ENCODE measurements at places on chromosomes 11 and 22.

- DNase-seq: peak; percentile 59
Measured at GRCh38 chr22:17922925-17923903, 101.1 kb downstream of the MICAL3 start.

- peak; percentile 30 for DNase-seq
Measured at GRCh38 chr11:3375552-3375951, 3.4 kb downstream of the ZNF195 start.

- DNase-seq: no peak
Measured at GRCh38 chr22:31094021-31094551, 13.0 kb downstream of the SMTN start.

GRCh38 chr11:134610116-134610910 is 198.3 kb upstream of the B3GAT1 start:
- no peak for DNase-seq

DNA sequence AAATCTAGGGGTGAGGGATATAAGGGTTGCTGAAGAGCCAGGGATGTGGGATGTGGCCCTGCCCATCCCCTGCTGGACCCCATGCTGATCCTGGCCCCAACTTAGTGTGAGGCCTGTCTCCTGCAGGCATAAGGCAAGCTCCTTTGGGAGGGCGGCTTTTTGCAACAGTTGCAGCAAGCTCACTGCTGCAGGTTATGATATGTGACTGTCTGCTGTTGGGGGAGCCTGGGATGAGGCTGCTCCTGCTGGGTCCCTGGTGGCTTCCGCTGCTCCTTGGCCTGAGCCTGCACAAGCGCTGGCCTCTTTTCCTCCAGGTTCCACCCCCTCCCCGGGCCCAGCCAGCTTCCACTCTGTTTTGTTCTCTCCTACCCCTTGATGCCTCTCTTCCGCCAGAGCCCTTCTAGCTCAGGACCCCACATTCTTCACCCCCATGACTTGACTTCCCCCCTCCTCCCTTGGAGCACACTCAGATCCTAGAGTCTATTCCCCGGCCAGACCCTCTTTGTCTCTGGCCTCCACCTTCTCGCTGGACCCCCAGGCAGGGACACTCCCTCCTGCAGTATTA is 35.0 kb upstream of the SYT13 start:
- DNase-seq: no peak

DNA sequence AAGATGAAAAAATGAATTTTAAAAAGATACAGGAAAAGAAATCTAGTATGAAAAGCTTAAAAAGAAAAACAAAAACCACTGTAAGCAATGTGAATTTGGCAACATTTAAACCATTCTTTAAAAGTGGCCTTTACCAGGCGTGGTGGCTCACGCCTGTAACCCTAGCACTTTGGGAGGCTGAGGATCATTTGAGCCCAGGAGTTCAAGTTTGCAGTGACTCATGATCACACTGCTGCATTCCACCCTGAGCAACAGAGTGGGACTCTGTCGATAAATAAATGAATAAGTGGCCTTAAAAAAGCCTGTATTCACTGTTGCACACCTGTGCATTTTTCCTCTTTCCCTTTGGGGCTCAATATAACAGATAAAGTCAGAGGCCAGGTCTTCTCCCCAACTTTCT is 69.2 kb downstream of the RAB30 start:
- no peak for DNase-seq

- DNase-seq: no peak
Measured at GRCh38 chr11:3632070-3632660, 9.6 kb downstream of the ART5 start.

DNA sequence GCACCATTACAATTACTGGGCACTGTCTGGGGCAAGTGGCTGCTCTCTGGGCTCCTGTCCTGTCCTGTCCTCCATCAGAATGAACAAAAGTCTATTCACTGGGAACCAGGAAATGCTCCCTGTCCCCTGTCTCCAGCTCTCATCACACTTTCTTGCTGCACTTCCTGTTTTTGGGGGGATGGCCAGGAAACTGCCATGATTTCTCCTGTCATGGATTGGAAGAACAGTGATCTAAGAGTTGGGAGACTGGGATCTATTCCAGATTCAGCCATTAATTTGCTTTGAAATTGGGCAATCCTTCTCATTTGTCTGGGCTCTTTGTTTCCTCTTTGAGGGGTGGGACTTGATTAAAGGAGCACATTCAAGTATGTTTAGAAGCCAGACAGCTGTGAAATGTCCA is 61.4 kb upstream of the KIRREL3 start:
- DNase-seq: no peak

GRCh38 chr22:50238755-50239154 is 6.1 kb downstream of the TUBGCP6 start:
- DNase-seq: no peak

- DNase-seq: no peak
Measured at GRCh38 chr22:17743661-17744411, 30.4 kb downstream of the BID start.

DNA sequence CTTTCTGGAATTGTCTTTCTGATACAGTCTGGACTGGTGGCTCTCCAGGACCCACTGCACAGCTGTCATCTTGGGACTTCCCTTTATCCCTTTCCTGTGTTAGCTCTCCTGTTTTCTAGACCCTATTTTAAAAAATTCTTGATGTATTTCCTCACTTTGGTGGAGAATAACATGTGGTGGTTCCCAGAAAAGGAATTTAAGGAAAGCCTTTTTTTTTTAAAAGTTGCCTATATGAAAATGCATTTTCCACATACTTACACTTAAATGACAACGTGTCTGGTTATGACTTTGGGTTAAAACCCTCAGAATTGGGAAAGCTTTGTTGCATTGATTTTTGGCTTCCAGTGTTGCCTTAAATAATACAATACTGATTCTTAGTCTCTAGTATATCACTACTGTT is 400.7 kb downstream of the TMEM135 start:
- no peak for DNase-seq

DNA sequence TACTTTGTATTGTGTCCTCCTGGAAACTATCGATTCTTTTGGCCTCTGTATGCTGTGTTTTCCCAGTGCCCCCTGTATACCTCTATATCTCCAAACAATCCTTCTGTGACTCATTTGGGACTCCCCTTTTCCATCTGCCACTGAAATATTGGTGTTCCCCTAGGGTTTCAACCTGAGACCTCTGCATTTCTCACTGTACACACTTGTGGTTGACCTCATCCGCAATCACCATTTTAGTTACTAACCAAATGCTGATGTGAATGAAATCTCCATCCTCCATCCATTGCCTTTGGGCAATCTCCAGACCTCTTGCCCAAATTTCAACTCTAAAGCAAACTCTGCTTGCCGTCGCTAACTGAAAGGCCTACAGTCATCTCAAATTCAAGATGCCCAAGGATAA is 190.6 kb upstream of the PLET1 start:
- DNase-seq: no peak

- no peak for DNase-seq
Measured at GRCh38 chr11:87454241-87454640, 416.5 kb downstream of the TMEM135 start.

DNA sequence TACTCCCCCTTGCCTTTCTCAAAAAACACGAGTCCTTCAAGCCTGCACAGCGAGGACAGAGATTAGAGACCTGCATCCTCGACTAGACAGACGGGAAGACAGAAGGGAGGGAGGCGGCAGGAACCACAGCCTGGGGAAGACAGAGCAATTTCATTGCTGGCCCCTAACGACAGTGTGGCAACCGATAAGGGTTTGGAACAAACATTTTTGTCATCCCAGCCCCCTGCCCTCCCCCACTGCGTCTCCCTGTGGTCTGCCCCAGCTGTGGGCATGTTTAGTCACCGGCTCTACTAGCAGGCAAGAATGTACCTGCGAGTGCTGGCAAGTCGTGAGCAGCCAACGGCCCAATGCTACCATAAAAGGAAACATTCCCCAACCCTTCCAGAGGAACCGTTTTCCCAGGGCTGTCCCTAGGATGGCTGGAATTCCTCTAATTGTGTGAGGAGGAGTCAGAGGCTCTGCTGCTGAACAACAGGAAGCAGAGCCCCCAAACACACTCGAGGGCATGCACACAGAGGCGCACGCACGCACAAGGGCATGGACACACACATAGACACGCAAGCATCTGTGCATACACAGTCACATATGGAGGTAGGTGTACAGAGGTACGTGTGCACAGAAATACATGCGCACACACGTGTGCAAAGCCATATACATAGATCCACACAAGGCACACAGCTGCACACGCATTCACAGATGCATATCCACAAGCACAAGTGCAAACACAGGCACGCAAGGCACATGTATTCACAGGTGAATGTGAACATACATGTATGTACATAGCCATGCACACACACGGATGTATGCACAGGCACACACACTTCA is 58.3 kb downstream of the MYH9 start:
- DNase-seq: no peak

DNA sequence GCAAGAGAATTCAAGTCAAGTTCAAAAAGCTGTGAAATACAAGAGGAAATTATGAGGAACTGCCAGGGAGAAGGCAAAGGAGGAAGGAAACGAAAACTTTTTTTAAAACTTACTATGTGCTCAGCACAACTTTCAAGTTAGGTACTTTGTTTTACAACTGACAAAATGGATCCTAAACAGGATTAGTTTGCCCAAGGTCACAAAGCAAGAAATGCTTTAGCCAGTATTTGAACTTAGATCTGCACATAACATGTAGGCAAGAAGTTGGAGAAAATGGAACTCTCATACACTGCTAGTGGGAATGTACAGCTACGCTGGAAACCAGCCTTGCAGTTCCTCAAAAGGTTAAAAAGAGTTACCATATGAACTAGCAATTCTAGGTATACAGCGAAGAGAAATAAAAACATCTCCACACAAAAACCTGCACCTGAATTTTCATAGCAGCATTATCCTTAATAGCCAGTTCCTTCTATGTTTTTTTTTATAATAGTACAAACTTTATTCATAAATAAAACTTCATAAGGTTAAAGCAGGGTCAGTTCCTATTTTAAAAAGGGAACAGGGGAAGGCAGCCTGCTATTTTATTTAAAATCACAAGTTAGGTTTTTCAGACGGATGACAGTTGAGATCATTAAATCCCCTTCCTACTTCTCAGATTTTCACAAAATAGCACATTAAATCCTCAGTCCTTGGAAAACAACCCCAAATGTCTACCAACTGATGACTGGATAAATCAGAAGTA is 19.2 kb downstream of the DDX6 start:
- no peak for DNase-seq

GRCh38 chr11:113817162-113817561 is 37.6 kb downstream of the CLDN25 start:
- DNase-seq: no peak

GRCh38 chr11:64853709-64854108 is 9.3 kb upstream of the CDC42BPG start:
- no peak for DNase-seq

DNA sequence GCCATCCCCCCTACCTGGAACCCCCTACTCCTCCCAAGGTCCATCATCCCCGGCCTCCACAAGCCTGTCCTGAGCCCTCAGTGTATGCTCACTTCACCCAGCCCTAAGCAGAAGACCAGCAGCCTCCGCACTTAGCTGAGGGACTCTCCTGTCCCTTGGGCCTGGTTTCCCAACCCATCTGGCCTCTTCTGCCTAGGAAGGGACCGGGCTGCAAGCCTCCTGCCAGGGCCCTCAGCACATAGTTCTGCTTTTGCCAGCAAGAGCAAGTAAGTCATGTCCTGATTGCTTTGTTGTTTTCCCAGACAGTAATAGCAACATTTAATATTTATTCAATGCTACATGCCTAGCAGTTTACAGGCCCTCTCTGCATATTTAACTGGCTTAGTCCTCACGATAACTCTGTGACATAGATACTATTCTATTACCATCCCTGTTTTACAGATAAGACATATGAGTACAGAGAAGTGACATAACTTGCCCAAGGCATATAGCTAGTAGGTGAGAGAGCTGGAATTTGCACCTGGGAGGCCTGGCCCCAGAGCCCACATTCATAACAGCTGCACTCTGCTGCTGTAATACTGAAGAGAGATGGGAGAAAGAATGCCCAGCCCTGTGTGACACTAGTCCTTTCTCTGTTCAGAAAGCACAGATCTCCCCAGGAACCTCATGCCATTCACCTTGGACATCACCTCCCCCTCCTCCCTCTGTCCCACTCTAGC is 139.2 kb downstream of the PARVA start:
- no peak for DNase-seq

DNA sequence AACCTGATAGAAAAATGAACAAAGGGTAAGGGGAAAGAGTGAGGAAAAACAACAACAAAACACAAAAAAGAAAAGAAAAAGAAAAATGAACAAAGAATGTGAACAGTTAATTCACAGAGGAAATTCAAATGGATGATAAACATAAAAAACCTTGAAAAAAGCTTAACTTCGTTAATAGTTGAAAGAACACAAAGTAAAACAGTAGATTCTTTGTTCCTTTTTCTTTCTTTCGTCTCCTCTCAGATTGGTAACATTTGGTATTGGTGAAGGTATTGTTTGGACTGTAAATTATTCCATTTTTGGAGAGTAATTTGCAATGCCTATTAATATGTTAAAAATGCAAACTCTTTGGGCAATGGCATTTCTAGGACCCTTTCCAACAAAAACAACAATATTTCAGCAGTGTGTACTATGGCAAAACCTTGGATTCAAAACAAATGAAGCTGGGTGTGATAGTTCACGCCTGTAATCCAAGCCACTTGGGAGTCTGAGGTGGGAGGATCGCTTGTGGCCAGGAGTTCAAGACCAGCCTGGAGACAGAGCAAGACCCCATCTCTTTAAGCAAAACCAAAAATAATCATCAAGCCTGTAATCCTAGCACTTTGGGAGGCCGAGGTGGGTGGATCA is 3.3 kb upstream of the BACE1 start:
- DNase-seq: peak; percentile 76

DNA sequence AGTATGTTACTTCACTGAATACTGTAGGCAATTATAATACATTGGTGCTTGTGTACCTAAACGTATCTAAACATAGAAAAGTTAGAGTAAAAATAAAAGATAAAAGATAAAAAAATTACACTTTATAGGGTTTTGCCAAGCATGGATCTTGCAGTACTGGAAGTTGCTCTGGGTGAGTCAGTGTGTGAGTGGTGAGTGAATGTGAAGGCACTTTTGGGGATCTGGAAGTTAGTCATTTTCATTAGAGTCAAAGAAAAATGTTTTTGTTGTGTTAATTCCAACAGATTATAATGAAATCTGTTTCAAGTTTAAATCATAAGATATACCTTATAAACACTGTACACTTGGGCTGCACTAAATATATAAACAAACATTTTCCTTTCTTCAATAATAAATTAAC is 3.3 kb downstream of the SLC22A25 start:
- DNase-seq: no peak

DNA sequence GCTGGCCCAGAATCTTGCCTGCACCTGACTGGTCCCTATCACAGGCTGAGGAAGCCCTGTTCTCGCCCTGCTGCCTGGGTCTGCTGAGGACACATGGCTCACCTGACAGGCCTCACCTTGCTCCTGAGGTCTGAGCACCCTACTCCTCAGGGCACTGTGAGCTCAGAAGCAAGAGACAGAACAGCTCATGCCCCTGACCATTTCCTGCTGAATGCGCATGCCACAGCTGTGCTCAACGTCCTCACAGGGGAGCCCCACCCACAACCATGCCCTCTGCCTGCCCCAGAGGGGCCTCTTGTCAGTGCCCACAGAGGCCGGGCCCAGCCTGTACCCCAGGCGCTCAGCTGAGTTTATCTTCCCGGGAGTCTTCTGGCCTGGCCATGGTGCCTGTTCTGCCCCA is 2.8 kb upstream of the TSPO start:
- no peak for DNase-seq

GRCh38 chr11:8838248-8838647 is 72.7 kb upstream of the AKIP1 start:
- peak; percentile 48 for DNase-seq
